Activated gamma-delta T cell treated with Interleukin-2 at 50 U/mL for 16 hours (primary cell): ENCODE measurements at places on chromosomes 1 and 21.

- DNase-seq, result no peak
These were observed 79.8 kb upstream of the ROR1 start for GRCh38 chr1:63693944-63694571.

DNA sequence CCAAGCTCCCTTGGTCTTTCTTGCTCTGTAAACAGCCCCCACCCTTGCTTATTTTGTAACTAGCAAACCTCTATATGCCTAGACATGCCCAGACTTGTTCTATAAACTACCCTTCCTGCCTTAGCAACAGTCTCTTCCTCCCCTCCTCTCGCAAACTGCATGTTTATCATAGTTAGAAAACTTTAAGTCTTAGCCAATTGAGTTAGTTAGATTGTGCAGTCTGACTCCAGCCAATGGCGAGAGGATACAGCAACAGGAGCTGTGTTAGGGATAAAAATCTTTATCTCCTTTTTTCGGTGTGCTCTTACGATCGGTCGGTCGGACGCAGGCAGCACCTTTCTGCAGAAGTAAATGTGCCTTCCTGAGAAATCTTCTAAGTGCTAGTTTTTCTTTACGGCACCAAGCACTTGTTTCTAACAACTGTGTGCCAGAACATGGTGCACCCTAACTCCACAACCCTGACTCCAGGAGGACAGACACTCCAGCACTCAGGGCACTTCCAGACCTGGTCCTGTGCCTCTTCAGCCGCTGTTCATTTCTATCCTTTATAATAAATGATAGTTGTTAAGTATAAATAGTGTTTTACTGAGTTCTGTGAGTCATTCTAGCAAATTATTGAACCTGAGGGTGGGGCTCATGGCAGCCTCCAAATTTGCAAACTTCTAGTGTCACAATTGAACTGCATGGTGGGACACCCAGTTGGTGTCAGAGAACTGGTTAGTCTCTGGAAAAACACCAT, 25.7 kb upstream of the GNG4 start:
- no peak for DNase-seq

DNA sequence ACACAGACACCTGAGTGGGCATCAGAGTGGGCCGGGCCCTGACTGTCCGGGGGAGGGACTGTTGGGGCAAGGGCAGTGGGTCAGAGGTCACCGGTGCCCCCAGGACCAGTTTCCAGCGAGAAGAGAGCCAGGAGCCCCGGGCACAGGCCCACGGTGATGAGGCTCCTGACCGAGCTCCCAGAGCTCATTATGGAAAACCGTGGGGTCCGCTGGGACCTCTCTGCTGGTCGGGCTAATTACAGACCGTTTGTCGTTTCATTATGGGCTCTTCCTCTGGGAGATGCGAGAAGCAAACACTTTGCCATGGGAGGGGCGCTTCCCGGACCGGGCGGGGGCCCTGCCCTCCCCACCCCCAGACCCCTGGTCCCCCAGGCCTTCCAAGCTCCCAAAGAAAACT, 12.0 kb upstream of the TTLL10 start:
- no peak for DNase-seq

DNA sequence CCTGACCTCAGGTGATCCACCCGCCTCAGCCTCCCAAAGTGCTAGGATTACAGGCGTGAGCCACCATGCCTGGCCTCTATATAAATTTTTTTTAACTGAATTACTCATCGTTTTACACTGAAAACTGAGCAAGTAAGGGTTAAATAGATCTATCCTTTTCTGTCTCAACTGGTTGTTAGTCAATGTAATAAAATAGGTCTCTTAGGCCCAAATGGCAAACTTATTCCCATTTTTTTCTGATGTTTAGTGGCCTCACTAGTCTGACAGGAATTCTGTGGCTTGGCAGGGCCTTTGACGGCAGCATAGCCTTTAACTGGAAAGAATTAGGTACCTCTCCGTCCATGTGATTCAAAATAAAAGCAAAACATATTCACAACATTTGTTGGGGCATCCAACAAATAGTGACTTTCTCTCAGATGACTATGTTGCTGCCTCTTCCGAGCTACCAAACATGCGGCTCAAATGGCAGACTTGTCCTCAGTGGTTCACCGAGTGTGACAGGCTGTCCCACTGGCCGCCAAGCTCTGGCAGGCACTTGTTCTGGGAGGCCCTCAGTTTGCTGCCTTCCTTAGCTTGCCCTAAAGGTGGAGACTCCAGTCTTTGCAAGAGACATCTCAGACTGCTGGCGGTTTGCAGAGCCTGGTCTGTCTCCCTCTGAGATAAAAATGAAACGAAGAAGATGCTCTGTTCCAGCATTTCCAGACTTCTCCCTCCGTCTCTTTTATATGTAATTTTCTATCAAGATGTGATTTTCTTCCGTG, 17.4 kb downstream of the ATP1A4 start:
- DNase-seq, result no peak

- DNase-seq, result no peak
These were observed 364.8 kb upstream of the ESRRG start for GRCh38 chr1:217088011-217088410.

DNA sequence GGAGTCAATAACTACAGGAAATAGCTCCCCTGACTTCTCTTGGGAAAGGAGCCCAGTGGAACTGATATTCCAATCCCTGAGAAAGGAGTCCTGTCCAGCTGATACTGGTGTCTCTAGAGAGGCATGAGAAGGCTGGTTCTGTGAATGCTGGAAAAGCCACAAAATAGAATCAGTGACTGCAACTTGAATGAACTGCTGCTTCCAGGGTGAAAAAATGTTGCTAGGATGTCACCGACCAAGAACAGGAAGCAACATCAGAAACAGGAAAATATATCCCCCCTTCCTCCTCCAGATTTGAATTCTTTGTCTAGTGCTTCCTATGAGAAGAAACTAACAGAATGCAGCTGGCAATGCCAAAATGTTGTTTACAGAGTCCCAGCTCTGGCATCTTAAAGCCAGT, 269.3 kb upstream of the LYPLAL1 start:
- no peak for DNase-seq

DNA sequence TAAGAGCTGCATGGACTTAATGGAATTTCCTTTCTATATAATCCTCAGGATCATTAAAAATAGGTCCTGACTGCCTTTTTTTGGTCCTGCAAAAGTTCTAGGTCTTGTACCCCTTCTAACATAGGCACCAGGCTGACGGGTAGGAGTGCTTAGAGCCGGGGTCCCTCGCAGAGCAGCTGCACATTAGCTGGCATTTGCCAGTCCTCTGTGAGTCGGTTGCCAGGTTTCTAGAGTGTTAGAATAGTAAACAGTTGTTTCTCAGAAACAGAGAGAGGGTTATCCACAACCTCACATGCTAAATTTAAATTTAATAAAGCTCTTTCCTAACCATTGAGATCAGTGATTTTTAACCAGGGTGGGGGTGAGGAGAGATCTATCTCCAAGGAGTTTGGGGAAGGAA, 35.4 kb upstream of the HEATR1 start:
- DNase-seq, result no peak

DNA sequence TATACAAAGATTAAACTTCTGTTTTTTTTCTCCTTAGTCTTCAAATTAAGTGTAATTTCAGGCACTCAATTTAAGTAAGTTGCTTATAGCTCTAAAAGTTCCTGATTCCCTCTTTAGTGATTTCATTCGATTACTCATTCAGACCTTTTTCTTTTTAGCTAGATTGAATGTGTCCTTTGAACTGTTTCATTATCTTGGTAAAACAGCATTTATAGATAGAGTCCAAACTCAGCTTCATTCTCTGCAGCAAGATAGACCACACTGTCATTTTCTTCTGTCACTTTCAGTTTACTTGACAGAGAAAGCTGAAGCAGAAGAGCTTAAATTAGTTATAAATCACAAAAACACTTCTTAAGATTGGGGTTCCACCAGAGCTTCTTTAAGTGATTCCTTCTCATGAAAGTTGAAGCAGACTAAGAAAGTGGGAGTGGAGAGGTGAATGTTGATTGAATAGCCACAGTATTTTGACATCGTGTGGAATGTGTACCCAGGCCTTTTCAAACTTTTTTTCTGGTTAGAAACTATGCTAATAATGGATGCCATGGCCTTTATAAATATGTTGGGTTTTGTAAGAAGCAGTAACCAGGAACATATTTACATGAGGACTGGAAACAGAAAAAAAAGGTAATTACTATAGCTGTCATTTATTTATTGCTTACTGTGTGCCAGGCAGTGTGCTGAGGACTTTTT, 52.2 kb downstream of the ZBTB40 start:
- DNase-seq, result no peak

- no peak for DNase-seq
These were observed 4.5 kb upstream of the ZNF644 start for GRCh38 chr1:91026320-91026719.
